HS-5 (cell line): ENCODE measurements at places on chromosomes 5 and 9.
A peak's percentile ranks its signal among the peaks of the same experiment; 100 is the strongest.

- DNase-seq = no peak
Observed at GRCh38 chr5:43895876-43896275, 292.9 kb downstream of the NNT start.

DNA sequence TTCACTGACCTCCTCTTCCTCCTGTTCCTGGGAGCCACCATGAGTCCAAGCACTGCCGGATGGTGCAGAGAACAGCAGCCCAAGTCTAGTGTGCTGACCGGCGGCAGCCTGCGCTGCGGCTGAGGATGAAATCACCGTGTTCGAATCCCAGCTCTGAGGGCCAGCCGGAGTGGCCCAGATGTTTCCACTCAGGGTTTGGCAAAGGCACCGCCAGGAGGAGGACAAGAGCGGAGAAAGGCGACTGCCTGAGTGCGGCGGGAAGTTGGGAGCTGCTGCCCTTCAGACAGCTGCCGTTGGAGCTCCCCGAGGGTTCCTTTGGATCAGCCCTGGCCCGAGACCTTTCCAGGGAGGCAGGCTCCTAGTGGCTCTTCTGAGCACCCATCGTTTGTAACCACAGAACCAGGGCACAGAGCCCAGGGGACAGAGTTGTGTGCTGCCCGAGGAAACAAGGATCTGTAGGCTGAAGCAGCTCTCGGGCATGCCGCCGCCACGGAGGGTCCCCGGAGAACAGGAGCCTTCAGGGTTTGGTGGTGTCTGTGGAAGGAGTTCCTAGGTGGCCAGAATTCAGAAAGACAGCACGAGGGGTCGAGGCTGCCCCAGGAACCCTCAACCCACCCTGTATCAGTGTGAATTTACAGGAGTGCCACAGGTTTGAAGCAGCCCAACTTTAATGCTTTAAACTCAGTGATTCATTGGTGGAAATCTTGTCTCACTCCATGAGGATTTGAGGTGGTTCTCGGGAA lies 115.6 kb upstream of the COL5A1 start:
- no peak for DNase-seq

DNA sequence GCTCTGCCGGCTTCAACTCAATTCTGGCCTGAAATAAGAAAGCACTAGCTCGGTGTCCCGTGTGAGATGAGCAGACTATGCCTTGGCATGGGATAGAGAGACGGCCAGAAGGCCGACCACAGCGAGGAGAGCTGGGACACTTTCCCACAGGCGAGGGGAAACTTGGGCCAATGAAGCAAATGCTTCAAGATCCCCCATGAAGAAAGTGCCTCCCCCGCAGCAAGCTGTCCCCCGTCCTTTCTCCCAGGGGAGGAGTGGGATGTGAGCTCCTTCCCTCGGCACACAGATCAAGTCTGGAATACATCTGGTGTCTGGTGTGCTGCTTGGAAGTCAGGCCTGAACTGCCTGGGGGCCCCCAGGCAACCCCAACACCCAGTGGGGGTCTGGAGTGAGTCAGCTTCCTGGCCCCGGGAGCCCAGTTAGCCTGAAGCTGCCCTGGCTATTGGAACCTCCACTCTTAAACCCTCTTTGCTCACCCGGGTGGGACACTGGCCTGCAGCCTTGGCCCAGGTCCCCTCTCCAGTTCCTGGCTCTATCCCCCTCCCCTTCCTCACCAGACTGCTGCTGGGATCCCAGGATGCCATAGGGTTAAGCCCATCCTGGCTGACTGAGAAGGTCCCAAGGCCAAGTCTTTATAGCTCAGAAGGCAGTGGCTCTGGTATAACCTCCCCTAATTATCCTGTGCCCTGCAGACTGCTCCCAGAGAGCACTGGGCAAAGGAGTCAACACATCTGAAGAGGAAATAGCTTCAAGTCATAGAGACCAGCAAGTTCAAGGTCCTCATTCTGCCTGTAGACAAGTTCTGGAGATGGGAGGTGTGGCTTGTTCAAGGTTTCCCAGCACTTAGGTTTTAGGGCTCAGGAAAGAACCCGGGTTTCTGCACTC lies 205.3 kb downstream of the TTLL11 start:
- no peak for DNase-seq

- DNase-seq = no peak
Observed at GRCh38 chr9:14314424-14314928, 535 bp upstream of the NFIB start.

GRCh38 chr5:172630986-172631385 lies 10.1 kb upstream of the NEURL1B start:
- DNase-seq = no peak

GRCh38 chr5:159681661-159682060 lies 234.6 kb upstream of the ADRA1B start:
- DNase-seq = no peak

GRCh38 chr5:172076761-172077244 lies 70.4 kb upstream of the FBXW11 start:
- no peak for DNase-seq

DNA sequence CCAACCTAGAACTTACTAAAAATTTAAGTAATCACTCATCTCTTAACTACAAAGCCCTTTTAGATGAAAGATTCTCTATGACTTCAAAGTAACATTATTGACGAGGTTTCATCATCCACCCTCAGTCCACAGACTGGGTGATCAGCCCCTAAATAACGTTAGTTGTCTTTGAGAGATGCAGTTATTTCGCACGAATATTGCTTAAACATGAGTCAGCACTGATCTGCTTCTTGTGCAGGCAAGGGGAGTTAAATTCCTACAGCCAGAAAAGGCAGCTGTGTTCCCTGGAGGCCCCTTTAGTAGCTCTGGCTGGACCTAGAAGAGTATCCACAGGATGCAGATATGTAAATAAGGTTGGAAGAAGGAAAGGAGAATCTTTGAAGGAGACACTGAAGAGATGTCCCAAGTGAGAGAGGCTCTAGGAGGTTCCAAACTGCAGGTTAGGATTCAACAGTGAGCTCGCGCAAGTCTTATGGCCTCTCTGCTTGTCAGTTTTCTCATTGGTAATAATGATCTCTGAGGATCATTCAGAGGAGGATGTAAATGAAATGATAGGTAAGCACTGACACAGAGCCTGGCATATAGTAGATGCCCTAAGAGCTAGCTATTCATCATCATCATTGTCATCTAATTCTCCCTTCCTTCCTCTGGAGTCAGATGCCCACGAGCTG lies 122.2 kb upstream of the MAN2A1 start:
- DNase-seq = peak; percentile 51

GRCh38 chr5:77031891-77032290 lies 1.7 kb downstream of the AGGF1 start:
- no peak for DNase-seq

- DNase-seq = no peak
Observed at GRCh38 chr9:111294691-111295451, 35.2 kb downstream of the OR2K2 start.

DNA sequence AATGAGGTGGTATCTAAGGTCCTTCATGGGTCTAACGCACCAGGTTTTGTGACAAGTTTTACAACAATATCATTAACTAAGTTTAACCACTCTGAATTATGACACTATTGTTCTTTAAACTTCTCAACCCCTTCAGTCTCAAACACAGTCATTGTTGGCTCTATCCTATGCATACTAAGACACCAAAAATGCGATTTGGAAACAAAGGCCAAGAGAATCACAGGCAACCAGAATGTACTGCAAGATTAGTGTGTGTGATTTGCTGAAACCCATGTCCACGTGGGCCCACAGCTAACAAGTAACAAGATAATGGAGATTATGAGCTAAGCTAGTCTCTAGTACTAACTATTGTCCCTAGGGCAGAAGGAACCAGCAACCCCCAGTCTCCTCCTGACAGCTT lies 142.2 kb upstream of the RANBP3L start:
- DNase-seq = no peak
